ENCODE measurements at places on chromosomes 3 and 15.

- DNase-seq = no peak
These were observed 28.9 kb downstream of the GNB5 start for GRCh38 chr15:52162260-52162659.

DNA sequence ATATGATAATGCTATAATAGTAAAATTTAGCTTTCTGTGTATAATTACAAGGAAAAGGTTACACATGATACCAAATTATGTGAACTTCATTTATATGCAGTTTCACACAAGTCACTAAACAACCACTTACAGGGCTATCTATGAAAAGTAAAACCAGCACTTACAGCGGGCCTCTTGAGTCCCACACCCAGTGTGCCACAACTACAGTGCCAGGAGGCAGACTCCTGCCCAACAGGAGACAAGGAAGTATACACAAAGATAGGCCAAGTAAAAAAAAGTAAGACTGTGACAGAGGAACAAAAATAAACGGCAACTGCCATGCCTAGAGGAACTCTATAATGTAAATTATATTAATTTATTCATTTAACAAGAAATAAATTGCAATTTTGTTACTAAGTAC is 53.4 kb upstream of the NEK10 start:
- DNase-seq = no peak

DNA sequence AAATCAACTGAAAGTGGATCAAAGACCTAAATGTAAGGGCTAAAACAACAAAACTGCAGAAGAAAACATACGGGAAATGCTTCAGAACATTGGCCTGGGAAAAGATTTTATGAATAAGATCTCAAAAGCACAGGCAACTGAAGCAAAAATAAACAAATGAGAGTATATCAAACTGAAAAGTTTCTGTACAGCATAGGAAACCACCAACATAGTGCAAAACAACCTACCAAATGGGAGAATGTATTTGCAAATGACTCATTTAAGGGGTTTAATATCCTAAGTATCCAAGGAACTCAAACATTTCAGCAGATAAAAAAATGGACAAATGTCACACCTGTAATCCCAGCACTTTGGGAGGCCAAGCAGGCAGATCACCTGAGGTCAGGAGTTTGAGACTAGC is 489.1 kb downstream of the ROBO1 start:
- DNase-seq = no peak

DNA sequence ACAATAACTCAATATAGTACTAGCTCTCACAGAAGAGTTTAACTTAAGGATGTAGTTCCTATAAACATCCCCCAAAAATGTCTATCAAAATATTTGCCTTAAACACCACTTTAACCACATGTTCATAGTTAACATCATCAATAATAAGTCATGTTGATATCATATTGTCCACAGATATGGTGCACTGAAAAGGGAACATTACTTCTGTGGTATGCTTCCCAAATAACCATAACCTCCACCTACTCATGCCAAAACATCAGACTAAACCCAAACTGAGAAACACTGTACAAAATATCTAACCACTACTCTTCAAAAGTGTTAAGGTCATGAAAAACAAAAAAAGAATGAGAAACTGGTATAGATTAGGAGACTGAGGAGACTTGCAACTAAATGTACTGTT is 32.9 kb downstream of the SLC4A7 start:
- DNase-seq = no peak

DNA sequence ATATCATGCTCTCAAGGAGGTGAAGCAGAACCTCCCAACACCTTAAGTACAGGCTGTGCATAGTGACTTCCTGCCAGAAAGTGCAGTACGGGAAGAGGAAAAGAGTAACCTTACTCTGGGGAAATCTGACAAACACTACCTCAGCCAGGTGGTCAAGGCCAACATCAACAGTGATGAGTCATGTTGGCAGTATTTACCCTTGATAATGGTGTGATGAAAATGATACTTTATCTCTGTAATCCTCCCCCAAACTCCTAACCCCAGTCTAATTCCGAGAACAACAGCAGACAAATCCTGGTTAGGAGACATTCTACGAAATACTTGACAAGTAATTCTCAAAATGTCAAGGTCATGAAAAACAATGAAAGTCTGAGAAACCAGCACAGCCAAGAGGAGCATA is 26.5 kb downstream of the ANKDD1A start:
- no peak for DNase-seq

DNA sequence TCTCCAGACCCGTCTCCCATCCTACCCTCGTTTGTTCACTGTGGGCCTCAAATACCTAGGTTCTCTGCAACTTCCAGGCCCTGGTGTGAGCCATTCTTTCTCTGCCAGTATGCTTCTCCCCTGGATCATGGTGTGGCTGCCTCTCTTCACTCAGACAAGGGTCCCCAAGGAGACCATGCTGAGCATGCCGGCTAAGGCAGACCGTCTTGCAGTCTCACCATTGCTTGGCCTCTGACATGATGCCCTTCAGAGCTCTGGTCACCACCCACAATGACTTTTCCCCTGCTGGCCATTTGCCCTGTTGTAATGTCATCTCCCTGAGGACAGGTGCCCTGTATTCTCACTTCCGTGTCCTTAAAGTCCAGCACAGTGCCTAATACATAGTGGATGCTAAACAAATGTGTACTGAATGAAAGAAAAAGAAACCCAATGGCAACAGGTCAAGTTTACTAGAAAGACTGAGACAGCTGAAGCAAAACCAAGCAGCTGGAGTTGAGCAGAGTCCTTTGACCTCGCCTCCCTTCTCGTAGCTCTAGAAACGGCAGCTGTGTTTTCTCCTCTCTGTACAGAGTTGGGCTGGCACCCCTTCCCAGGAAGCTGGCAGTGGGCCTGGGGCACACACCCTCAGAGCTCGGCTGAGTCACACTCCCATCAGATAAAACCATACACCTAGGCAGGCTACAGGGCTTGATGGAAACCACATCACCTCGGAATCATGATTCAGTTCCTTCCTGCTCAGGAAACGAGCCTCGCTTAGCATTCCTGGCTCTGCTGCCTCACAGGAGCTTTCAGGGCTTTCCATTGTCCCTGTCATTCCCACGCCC is 8.6 kb downstream of the TLR9 start:
- no peak for DNase-seq

DNA sequence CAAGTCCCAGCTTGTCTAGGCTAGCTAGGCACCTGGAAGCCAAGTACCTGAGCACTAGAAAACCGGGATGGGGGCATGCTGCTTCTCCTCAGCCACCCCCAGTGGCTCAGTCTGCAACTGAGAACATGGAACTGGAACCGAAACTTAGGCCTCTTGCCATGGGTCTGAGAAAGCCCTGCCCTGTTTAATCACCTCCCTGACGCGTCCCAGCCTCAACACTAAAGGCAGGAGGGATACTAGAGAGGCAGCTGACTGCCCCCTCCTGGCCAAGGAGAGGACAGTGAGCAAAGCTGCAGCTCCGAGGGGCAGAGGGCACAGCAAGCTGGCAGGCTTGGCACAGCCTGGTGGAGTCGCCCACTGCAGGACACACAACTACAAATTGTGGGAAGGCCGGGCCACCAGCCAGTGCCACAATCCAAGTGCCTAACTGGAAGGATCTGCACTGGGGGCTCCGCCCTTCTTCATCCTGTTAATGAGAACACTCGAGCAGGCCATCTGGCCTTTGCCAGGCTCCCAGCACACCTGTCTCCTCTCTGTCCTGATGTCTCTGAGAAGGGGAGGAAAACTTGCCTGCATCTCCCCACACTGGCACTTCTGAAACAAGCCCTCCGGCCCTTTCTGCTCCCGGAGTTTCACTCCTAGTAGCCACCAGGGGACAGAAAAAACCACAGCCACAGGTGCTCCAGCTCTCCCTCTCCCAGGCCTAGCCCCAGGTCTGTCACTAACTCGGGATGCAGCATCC is 53.7 kb downstream of the BDH1 start:
- DNase-seq = peak; percentile 51

GRCh38 chr3:45792516-45793172 is 3.7 kb downstream of the SLC6A20 start:
- no peak for DNase-seq

GRCh38 chr3:197076415-197076814 is 46.8 kb upstream of the MELTF start:
- DNase-seq = no peak

DNA sequence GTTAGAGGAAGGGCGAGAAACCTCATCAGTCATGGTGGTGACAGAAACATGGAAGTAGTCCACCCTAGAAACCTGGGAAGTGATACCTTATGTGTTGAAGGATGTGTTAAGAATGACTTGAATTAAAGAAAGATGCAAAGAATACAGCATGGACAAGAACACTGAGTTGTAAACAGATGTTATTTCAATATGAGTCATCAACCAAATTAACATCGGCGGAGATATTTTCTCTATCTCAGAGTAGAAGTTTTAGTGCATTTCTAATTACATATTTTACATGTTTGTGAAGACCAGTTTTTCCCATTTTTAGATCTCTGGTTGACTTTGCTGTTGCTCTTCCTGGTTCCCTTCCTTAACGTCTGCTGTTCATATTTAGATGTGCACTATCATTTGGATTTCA is 268.8 kb upstream of the TBL1XR1 start:
- DNase-seq = no peak

DNA sequence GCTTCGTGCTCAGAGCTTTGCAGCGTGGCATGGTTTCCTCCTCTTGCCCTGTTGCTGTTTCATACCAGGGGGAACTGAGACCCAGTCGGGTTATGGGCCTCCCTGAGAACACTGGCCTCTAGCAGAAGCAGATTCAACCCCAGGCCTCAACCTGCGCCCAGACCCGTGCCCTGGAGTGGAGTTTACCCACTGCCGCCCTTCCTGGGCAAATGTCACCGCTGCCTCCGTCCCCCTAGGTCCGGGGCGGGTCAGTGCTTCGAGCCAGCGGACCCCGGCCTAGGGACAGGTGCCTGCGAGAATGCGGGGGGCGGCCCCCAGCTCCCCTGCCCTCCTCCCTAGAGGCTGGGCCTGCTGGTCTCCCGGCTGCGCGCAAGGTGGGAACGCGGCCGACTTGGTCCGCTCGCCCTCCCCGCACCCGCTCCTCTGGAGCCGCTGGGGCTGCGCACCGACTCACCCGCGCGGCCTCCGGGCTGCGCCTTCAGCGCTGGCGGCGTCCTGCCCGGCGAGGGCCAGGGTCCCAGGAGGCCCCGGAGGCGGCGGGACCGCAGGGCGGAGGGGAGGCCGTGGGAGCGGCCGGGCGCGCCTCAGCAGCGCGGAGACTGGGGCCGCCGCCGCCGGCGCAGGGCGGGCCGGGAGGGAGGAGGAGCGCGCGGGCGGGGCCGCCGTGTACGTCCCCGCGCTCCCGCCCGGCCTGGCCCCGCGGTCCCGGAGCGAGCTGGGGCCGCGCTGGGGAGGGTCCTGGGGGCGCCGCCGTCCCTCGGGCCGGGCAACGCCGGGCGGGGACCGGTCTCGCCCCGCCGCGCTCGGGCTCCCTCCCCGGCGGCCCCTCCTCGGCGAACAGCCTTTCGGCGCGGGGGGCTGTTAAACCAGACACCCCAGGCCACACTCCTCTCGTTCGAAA is at the start of gene PIGZ:
Gene PIGZ (minus strand): TSS at position 601 of the 901 bp plus-strand sequence. CDS start 16,802 bp downstream, outside the sequence.
- DNase-seq = peak; percentile 58

DNA sequence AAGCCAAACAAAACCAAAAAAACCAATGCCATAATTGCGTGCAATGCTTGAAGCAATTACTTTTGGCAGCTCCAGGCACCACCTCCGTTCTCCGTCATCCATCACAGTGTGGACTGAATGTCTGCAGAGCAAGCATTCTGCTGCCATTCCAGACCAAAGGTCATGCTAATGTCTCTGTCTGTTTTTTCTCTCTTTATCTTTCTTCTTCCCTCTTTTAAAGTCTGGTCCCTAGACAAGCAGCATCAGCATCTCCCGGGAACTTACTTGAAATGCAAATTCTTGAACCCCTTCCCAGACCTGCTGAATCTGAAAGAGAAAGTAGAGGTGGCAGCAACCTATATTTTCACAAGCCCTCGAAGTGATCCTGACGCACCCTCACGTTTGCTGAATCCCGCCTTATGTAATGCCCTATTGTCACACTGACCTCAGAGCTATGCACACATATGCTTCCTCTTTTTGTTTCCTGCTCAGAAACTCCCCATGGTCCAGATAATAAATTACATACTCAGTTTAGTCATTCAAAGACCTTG is 297.3 kb upstream of the PROK2 start:
- peak; percentile 22 for DNase-seq

DNA sequence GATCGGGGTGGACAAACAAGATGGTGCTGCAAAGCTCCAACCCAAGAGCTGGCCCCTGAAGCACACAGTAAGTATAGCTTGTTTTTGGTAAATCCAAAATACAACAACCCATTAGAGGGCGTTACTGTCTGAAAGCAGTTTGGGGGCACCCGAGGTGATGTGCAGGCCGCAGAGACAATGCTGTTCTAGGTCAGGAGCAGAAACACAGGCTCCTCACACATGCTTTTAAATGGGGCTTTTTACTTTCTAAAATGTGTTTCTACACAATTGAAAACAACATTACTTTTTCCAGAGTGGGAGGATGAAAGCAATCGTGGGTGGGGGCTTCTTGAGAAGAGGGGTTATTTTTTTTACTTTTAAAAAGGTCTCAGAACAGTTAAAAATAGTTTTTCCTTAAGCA is 1029.3 kb upstream of the CFAP20DC start:
- no peak for DNase-seq
